ENCODE measurements at places on chromosomes 13 and 19. TPM values are rescaled to one million over a fixed set of nuclear protein-coding genes. Genes with fewer than 3 reads are reported as not detected.

The NPHS1 gene
- not detected for total RNA-seq

The VSIG10L gene
- total RNA-seq = 1.0 TPM

The TMIGD2 gene
- total RNA-seq = 5.1 TPM

The FUT6 gene
- not detected for total RNA-seq

The RPS15 gene
- 757 TPM for total RNA-seq

The SLC7A10 gene
- not detected for total RNA-seq

The ZNF358 gene
- 10.2 TPM for total RNA-seq

The BRME1 gene
- 4.0 TPM for total RNA-seq

The EFNA2 gene
- total RNA-seq = not detected

The SOX1 gene
- total RNA-seq = not detected

The C1QTNF9 gene
- not detected for total RNA-seq

The S1PR2 gene
- total RNA-seq = 6.5 TPM

The ZNF766 gene
- total RNA-seq = 13.3 TPM

The TMEM59L gene
- total RNA-seq = not detected

The PLPPR3 gene
- total RNA-seq = not detected

The SUGT1 gene
- 49.0 TPM for total RNA-seq

The ZNF577 gene
- 8.1 TPM for total RNA-seq

The KLK12 gene
- total RNA-seq = not detected

The EMP3 gene
- 157 TPM for total RNA-seq

The PSG3 gene
- not detected for total RNA-seq

The BIVM gene
- 23.4 TPM for total RNA-seq

The LYPD3 gene
- not detected for total RNA-seq

The TMC4 gene
- 1.2 TPM for total RNA-seq

The EDDM13 gene
- total RNA-seq = 1.8 TPM

The FCAR gene
- total RNA-seq = not detected

The NXNL1 gene
- not detected for total RNA-seq

The FFAR2 gene
- total RNA-seq = not detected

The LYPD5 gene
- 0.29 TPM for total RNA-seq

The UNC13A gene
- not detected for total RNA-seq

The C5AR1 gene
- total RNA-seq = 1.3 TPM

The SMIM44 gene
- not detected for total RNA-seq

The FGF14 gene
- not detected for total RNA-seq

The SLC17A7 gene
- not detected for total RNA-seq

The MBD3L2 gene
- total RNA-seq = not detected

The CNFN gene
- not detected for total RNA-seq

The RPS19 gene
- 1,532 TPM for total RNA-seq

The GPC6 gene
- total RNA-seq = not detected

The KIR3DL2 gene
- 51.2 TPM for total RNA-seq

The ZFR2 gene
- total RNA-seq = 0.67 TPM

The CD37 gene
- 122 TPM for total RNA-seq

The LCP1 gene
- 844 TPM for total RNA-seq

The LILRB3 gene
- total RNA-seq = 0.47 TPM

The LILRA1 gene
- 0.31 TPM for total RNA-seq

The NANOS3 gene
- total RNA-seq = 0.95 TPM

The CYP2F1 gene
- total RNA-seq = not detected

The CGB5 gene
- not detected for total RNA-seq

The IFNL1 gene
- total RNA-seq = 0.36 TPM

The TUBB4A gene
- 3.2 TPM for total RNA-seq

The PINLYP gene
- total RNA-seq = 2.7 TPM

The UCHL3 gene
- total RNA-seq = 41.5 TPM

The PTH2 gene
- total RNA-seq = not detected

The CYP2S1 gene
- not detected for total RNA-seq

The TLE2 gene
- total RNA-seq = 3.2 TPM

The ZIK1 gene
- total RNA-seq = 4.8 TPM

The SYCN gene
- not detected for total RNA-seq

The CYP2A7 gene
- total RNA-seq = not detected

The DEDD2 gene
- total RNA-seq = 28.5 TPM

The ZNF534 gene
- total RNA-seq = not detected

The NLRP7 gene
- total RNA-seq = 1.2 TPM
